ENCODE measurements at places on chromosomes 2 and 18.

GRCh38 chr18:79528846-79529245, 133.1 kb downstream of the NFATC1 start:
- DNase-seq = peak; percentile 47

DNA sequence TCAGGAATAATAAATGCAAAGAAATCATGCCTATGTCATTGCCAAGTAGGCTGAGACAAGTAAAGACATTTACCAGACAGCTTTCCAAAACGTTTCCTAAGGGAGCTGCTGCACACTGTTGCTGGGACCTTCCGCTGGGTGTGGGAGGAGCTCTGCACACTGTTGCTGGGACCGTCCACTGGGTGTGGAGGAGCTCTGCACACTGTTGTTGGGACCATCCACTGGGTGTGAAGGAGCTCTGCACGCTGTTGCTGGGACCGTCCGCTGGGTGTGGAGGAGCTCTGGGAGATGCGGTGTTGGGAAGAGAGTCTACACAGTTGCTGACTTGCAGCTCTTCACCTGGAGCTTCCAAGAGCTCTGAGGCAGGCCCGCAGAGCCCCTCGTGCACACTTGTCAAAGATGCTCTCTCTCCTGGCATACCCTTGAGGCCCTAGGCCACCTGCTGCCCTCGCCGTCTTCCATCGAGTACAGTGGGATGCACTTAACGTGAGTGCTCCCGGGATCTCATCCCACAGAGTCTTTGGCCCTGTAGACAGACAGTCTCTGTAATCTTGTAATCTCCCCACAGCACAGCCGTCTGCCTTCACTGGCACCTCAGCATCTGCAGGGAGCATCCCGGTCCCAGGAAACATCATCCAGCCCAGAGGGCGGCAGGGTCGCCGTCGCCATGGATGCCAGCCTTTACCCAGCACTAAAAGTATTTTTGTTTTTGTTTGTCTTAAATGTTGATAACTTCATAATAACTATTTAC, 51.4 kb downstream of the TRAPPC12 start:
- DNase-seq = no peak

- DNase-seq = no peak
Measured at GRCh38 chr2:204909791-204910190, 364.5 kb downstream of the PARD3B start.

DNA sequence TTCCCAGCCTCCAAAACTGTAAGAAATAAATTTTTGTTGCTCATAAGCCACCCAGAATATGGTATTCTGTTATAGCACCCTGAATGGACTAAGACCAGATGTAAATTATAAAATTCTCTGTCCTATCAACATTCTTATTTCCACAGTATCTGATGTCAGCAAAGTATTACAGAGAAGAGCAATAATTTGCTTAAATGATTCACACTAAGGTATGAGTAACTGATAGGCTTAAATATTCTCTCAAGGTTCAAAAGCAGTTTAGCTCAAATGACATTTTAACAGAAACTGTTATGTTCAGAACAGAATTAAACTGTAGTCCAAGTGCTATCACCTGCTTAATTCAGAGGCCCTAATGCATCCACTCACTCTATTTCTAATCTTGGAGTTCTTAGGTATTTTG, 12.8 kb downstream of the SESTD1 start:
- DNase-seq = no peak

- no peak for DNase-seq
Measured at GRCh38 chr2:64876137-64876647, 113.0 kb upstream of the SLC1A4 start.

- no peak for DNase-seq
Measured at GRCh38 chr18:36578871-36579710, 249.7 kb downstream of the TPGS2 start.

GRCh38 chr2:135490376-135490775, 40.6 kb downstream of the ZRANB3 start:
- DNase-seq = no peak

- DNase-seq = no peak
Measured at GRCh38 chr18:5885361-5885760, 10.0 kb downstream of the TMEM200C start.

Data from putamen (tissue), 1 donor.